Stimulated activated naive CD8-positive, alpha-beta T cell treated with anti-CD3 and anti-CD28 coated beads, Interleukin-15, Interleukin-2, amounts not matched to agents 100 U/mL and 50 U/mL, for 24 hours (primary cell): ENCODE measurements at places on chromosomes 1 and 21.

- no peak for DNase-seq
Observed at GRCh38 chr21:43712268-43712942, 6.5 kb upstream of the PDXK start.

DNA sequence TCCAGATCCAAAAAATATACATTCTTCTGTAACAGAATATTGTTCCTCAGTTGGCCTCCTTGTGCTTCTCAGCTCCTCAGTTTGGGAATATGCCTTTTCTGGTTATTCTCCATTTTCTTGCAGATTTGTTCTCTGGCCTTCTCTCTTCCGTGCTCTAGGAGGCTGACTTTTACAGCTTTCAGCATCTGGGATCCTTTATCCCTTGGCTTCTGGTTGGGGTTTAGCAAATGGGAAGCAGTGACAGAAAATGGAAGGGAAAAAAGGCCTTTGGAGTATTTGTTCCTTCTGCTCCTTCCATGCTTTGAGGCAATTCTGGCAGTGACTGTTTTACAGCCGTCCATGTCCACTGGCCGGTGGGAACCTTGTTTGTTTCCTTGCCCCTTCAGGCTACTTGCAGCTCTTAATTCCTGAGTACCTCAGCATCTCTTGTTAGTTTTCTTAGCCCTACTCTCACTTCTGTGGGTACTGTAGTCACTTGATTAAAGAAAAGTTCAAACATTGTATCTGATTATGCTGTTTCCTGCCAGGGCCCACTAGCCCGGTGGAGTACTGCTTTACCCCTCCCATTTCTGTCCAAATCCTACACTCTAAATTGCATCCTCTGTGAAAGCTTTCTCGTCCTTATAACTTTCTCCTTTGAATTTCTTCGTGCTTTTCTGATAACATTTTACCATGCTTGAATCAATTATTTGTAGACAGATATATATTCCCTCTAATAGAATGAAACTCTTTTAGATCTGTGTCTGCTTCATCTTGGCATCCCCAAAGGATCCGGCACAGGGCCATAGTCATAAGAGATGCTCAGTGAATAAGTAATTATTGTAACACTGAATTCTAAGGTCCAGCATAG is 118.2 kb downstream of the OSBPL9 start:
- no peak for DNase-seq

- DNase-seq = no peak
Observed at GRCh38 chr1:63731117-63732043, 42.4 kb upstream of the ROR1 start.

DNA sequence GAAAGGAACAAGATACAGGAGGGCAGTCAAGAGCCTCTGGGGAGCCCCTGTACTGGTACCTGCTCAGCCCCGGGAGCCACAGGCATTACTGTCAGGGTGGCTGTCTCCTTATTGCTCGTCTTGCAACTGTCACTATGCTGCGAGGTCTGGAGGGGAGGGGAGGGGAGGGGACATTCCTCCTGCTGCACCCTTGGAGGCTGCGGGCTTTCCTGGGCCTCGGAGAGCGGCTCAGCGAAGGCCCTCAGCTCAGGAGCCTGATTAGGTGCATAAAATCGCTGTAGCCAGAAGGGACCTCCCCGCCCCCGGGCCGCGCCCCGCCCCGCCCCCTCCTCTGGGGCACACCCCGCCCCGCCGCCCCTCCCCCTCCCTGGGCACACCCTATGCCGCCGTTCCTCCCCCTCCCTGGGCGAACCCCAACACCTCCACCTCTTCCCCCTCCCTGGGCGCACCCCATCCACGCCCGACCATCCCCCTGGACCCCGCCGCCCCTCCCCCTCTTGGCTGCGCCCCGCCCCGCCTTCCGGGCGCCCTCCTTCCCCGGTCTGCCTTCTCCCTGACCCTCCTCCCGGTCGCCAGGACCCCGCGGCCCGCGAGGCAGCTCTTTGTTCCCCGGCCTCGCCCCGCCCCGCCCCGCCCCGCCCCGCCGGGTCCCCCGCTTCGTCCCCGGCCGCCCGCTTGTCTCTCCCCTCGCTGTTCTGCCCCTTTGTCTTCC is 35.5 kb downstream of the CACHD1 start:
- peak; percentile 63 for DNase-seq
